ENCODE measurements at places on chromosomes 6 and 20.
A peak's percentile ranks its signal among the peaks of the same experiment; 100 is the strongest.

- DNase-seq, result no peak
Observed at GRCh38 chr6:169935861-169936260, 184.4 kb downstream of the ERMARD start.

DNA sequence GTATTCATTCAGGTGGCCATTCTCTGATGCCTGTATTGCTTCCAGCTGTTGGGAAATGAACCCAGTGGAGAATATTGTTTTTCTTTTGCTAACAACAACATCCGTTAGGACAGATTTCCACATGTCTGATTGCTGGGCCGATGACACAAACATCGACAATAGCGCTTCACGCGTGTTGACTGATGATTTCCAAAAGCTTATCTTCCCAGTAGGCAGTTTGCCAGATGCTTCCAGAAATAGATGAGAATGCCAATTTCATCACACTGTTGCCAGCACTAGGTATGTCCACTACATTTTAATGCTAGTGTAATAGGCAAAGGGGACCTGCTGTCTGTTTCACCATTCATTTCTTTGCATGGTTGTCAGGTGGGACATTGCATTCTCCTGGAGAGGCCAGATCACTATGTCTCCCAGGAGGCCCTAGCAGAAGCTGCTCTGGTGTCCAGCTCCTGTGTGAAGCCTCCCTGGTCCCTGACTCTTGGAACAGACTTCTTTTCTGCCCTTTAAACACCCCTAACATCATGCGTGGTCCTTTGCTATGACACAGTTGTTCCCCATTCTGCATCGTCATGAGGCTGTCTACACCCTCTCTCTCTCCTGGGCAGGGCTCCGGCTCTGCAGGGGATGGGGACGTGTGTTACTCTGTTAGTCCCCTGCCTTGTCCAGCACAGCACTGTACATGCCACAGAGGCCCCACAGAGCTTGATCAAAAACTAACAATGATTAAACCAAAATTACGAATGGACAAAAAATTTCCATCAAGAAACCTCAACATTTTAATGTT is 181.6 kb downstream of the CDH26 start:
- no peak for DNase-seq

- DNase-seq, result no peak
Observed at GRCh38 chr6:148491638-148492251, 149.1 kb downstream of the SASH1 start.

DNA sequence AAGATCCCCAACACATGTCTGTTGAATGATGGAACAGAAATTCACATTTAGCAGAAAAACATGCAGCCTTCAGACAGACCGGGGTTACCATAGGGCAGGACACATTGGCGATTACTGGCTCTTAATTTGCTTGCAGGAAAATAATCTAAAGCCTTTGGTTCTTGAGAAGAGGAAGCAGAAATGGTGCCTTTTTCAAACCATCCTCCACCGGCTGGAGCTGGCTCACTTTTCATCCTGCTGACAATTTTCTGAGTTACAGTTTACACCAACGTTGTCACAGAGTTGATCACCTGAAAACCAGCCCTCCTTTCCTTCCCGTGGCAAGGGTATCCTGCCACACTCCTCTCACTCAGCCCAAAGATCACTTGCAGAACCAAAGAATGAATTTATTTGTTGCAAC is 32.6 kb downstream of the SF3B5 start:
- no peak for DNase-seq

DNA sequence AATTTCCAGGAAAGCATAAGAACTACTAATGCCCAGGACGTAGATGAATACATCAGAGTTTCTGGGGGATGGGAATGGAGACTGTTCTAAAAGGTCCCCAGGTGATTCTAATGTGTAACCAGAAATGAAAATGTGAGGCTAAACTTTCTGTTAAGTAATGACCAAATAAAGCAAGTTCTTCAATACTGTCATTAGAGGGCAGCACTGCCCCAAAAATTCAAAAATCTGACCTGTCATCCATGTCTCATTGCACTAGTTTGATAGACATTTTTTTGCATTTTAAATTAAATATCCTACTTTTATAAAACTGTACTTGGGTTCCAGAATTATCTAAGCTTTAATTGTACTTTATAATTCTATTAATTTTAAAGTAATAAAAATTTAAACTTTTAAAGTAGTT is 94.9 kb downstream of the RFX6 start:
- peak; percentile 24 for DNase-seq

GRCh38 chr6:96844530-96844929 is 7.3 kb upstream of the GPR63 start:
- DNase-seq, result no peak

- no peak for DNase-seq
Observed at GRCh38 chr6:107021446-107022185, 6.4 kb upstream of the MTRES1 start.

- no peak for DNase-seq
Observed at GRCh38 chr20:12695937-12696336, 312.8 kb upstream of the SPTLC3 start.

- DNase-seq, result no peak
Observed at GRCh38 chr20:58054780-58055373, 173.6 kb downstream of the ANKRD60 start.

GRCh38 chr6:105459864-105460263 is 57.0 kb upstream of the PREP start:
- no peak for DNase-seq

DNA sequence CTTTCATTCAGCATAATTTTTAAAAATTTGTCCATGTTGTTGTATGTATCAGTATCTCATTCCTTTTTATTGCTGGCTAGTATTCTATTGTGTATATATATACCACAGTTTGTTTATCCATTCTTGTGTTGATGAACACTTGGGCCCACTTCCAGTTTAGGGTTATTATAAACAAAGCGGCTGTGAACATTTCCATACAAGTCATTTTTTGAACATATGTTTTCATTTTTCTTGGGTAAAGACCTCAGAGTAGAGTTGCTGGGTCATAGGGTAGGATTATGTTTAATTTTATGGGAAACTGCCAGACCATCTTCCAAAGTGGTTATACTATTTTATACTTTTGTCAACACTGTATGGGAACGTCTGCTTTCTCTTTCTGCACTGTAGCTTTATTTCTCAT is 55.3 kb downstream of the RBM24 start:
- peak; percentile 16 for DNase-seq

GRCh38 chr20:25148181-25148981 is 47.1 kb upstream of the ENTPD6 start:
- peak; percentile 22 for DNase-seq

- no peak for DNase-seq
Observed at GRCh38 chr20:62993856-62994494, 12.8 kb downstream of the BHLHE23 start.

GRCh38 chr6:33049323-33050013 is 24.0 kb downstream of the HLA-DPA1 start:
- no peak for DNase-seq

DNA sequence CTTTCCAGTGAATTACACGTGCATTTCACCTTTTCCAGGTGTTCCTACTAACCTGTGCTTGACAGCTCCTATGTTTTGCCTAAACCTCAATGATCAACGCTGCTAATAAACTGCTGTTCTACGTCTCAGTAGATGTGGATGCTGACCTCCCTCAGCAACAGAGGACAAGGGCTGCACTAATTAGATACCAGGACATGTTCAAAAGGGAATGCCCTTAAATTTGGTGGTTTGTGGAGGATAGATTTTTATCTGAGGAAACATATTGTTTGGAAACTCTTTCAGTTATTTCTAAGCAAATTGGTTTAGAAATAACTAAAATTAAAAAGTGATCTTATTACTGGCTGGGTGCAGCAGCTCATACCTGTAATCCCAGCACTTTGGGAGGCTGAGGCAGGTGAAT is 19.1 kb upstream of the ZDHHC14 start:
- no peak for DNase-seq

DNA sequence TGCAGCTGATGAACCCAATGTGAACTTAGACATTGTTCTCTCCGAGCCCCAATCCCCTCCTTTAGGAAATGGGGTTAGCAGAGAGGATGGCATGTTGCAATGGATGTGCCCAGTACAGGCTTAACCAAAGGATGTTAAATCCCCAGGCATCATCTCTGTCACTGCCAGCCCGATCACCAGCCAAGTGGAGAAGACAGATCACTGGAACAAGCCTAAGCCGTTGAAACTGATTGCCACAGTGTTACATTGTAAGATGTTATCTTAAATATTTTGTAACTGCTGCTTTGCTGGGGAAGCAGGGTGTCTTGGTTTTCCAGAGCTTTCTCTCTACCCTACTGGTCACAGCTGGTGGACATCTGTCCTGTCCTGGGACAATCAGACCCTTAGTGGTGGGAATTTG is 783.4 kb upstream of the CHD6 start:
- DNase-seq, result no peak

DNA sequence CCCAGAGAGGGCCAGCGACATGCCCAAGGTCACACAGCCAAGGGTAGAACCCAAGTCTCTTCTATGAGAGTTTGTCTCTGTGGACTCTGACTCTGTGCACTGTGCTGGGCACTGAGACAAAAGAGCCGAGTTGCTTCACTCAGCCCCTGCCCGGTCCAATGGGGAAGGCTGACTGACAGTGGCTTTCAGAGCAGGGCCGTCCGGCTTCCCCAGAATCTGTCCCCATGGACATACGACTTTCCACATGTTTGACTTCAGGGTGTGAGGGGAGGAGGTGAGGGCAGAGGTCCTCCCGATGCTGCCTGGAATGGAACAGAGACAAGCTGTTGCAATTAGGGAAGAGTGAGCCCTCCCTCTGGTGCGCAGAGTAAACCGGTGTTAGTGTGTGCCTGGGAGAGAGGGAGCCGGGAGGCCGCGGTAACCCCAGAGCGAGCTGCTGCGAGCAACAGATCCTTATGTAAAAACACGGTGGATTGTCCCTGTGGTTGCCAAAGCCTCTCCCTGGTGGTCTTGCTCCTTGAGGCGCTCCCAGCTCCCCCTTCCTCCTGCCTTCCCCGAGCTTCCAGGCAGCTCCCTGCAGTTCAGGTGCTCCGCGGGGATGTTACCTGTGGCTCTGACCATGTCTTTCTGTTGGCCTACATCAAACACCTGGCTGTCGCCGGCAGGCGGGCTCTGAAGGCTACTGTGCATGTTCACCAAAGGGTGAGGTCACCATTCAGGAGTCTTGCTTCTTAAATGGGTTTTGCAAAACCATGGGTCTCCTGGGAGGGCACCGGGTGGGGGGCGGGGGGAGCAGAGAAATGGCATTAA is 672 bp downstream of the SIRPA start:
- DNase-seq, result no peak

DNA sequence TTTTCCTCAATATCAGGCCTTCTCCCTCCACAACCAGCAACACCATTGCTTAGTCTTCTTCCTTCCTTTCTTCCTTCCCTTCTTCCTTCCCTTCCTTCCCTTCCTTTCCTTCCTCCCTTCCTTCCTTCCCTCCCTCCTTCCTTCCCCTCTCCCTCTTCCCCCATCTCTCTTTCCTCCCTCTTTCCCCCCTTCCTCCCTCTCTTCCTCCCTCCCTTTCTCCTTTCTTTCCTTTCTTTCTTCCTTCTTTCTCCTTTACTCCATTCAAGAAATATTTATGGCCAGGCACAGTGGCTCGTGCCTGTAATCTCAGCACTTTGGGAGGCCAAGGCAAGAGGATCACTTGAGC is 66.4 kb upstream of the SIRPA start:
- no peak for DNase-seq

DNA sequence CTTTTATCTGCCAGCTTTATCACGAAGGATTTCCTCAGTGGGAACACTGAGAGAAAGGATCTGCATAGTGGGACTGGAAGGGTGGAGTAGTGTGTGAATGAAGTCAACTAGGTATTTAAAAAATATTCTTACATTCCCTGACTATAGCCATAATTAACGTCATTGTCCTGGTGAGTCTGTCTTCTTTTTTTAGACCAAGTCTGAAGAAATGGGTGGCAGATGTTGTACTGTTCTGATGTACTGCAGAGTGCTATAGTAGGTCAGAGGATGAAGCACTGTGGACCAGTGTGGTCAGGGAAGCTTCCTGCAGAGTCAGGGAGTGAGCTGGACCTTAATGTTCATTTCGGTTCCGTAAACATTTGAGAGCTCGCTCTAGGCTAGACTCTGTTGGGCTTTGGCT is 11.9 kb downstream of the TULP4 start:
- DNase-seq, result no peak

DNA sequence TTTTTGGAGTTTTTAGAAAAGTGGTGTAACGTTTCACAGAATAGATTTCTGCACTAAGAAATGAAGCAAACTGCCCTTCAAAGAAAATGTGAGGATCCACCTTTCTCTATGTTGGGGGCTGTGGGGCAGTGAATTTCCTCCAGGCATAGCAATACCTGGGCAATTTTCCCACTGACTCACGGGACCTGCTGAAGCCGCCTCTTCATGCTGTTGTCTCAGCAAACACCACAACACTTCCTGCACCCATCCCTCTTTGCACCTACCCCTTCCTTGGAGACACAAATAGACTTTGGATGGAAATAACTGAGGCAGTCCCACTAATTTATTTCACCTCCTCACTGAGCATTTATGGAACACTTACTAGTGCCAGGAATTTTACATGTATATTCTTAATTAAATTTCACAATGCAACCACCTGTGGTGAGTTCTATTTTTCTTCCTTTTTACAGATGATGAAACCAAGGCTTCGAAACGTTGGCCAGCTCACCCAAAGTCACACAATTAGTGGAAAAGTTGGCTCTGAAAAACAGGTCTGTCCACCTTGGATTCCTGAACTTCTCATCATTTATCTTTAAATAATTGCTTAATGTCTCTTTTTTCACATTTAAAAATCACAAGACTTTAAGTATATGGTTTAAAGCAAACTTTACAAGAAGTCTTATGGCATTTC is 17.2 kb upstream of the ADGRF1 start:
- DNase-seq, result no peak

DNA sequence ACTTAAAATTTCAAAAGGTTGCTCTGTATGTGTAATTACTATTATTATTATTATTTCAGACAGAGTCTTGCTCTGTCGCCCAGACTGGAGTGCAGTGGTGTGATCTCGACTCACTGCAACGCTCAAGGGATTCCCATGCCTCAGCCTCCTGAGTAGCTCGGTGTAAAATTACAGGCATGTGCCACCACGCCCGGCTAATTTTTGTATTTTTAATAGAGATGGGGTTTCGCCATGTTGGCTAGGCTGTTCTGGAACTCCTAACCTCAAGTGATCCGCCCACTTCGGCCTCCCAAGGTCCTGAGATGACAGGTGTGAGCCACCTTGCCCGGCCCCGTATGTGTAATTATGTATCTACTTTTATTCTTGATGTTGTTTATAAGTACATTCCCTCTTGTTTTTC is 65.3 kb upstream of the ZNF217 start:
- DNase-seq, result no peak

- no peak for DNase-seq
Observed at GRCh38 chr20:665276-665675, 10.3 kb downstream of the SCRT2 start.
